ENCODE measurements at places on chromosomes 4 and X.

DNA sequence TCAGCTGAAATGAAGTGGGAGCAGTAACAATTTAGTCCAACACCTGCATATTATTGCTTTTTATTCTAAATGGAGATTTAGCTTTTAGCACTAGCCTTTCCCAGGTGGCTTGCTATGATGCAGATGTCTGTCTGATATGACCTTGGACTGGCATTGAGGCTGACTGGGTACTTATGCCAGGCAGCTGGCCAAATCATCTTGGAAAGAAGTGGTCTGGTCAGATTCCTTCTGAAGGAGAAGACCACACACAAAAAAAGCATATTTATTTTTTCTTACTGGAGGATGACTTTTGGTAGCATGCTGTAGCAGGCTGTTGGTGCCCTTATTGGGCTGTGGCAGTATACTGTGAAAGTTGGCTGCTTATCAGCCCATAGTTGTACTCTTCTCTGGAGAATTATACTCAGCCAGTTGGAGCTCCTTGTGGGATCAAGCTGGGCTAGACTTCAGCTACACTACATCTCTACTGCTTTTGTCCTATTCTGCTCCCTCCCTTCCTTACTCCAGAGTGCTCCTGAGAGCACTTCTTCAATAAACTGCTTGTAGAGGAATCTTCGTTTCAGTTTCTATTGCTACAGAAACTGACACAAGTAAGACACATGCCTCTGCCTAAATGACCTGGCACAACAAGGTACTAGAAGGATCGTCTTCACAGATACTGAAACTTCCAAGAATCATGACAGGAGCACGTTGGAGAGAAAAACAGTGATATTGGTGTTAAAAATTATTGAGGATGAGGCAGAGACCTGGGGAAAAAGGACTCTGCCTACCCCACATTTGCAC, 196.8 kb upstream of the RPS6KA3 start:
- DNase-seq = no peak

DNA sequence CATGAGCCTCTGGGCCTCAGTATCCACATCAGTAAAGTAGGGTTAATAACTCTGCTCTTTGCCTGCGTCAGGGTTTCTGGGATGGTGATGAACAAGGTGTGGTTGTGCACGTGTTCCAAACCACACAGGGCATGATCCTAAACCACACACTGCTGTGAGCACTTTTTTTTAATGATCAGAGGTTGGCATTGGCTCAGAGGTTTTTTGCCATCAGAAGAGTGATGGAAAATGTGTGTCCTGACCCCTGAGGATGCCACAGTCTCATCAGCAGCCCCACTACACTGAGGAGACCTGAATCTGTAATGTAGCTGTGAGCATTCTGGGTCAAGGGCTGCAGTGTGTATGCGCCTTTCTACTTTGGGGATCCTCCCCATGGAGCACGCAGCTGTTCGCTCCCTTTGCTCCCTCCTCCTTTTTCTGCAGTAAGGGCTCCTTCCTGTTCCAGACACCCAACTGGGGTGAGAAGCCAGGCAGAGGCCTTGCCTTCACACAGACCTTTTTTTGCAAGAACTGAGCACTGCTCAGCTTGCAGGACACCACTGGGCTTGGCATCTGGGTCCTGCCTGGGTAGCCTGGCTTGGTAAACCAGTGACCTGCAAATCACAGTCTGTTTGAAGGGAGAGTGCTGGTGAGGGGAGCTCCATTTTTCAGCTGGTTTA, 87.5 kb downstream of the MAMLD1 start:
- no peak for DNase-seq

- no peak for DNase-seq
Measured at GRCh38 chrX:16319929-16320328, 152.6 kb downstream of the MAGEB17 start.

GRCh38 chrX:155143959-155144548, 72.2 kb upstream of the VBP1 start:
- no peak for DNase-seq

DNA sequence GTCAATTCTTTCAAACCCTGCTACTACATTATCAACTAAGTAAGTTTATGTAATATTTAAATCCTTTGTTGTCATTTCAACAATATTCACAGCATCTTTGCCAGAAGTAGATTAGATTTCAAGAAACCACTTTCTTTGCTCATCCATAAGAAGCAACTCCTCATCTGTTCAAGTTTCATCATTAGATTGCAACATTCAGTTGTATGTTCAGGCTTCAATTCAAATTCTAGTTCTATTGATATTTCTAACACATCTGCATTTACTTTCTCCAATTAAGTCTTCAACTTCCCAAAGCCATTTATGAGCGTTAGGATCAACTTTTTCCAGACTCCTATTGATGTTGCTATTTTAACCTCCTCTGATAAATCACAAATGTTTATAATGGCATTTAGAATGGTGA, 66.1 kb downstream of the BMP3 start:
- DNase-seq = no peak

- no peak for DNase-seq
Measured at GRCh38 chr4:180058691-180059215, 2184.4 kb upstream of the TENM3 start.

DNA sequence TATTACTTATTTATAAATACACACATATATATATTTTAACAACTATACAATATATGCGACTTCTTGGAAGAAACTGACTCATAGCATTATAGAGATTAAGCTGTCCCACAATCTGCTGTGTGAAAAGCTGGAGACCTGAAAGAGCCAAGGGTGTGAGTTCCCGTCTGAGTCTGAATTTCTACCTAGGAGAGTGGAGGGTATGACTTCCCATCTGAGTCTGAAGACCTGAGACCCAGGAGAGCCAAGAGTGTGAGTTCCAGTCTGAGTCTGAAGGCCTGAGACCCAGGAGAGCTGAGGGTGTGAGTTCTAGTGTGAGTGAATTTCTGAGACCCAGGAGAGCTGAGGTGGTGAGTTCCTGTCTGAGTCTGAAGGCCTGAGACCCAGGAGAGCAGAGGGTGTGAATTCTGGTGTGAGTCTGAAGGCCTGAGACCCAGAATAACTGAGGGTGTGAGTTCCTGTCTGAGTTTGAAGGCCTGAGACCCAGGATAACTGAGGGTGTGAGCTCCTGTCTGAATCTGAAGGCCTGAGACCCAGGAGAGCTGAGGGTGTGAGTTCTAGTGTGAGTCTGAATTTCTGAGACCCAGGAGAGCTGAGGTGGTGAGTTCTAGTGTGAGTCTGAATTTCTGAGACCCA, 8.9 kb upstream of the P2RY8 start:
- no peak for DNase-seq

GRCh38 chr4:1253831-1254230, 4.9 kb upstream of the CTBP1 start:
- DNase-seq = no peak

- DNase-seq = no peak
Measured at GRCh38 chrX:107204068-107204605, 2.1 kb downstream of the NUP62CL start.

- DNase-seq = no peak
Measured at GRCh38 chr4:105389167-105389566, 84.7 kb downstream of the PPA2 start.

DNA sequence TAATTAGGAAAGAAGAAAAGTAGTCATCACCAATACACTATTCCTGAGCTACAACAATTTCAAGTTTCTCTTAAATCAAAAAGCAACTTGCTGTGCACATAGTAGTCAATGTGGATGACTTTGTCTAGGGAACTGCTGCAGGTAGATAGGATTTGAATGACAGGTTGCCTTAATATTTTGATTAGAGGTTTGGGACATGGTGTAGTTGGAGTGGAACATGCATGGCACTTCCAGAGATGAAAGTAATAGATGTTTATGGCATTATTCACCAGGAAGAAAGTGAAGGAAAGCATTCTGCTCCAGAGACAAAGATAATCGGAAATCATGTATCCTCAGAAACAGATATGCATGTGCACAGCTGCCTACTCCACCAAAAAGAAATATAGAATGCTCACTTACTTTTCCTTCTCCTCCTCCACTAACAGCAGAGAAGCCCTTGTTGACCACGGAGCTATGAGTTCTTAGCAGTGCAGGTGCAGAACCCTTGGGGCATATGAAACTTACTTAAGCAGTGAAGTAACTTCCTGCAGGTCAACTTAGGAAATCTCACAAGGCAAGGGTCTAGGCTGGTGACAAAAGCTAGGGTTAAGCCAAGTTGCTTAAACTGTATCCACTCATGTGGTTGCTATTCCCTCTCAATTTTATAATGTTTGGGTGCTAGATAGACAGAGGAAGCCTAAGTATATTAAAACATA, 390.8 kb downstream of the HNRNPD start:
- DNase-seq = no peak

DNA sequence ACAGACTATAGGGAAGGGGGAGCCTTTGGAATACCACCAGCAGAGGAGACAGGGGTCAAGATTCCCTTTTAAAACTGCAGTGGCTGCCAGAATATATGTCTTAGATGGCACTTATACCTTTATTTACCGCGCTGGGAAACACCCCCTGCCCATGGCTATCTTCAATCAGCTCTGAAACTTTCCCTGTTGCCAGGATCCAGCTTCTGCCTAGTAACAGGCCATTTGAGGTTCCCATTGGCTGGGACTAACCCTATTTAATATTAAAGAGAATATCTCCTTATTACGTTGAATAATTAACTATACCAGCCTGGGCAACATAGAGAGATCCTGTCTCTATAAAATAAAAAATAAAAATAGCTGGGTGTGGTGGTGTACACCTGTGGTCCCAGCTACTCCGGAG, 23.8 kb downstream of the SOWAHB start:
- no peak for DNase-seq

GRCh38 chr4:167906851-167907250, 185.5 kb upstream of the ANXA10 start:
- DNase-seq = no peak

- no peak for DNase-seq
Measured at GRCh38 chr4:95694411-95694810, 145.5 kb upstream of the PDHA2 start.

DNA sequence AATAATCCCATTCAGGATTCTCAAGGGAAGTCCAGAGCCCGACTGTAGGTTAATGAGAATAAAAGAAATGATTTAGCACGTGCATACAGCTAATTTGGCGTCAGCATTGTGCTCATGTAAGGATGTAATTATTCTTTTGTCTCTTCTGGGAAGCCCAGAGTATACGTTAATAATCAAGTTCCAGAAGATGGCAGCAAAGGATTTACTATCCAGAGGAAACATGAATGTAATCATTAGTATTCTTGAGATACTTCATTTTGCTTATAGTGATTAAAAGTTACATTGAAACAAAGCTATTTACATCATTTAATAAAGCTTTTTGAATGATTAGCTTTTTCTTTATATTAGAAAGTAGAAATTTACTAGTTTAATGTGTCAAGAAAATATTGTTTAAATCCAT, 27.1 kb upstream of the MAP9 start:
- DNase-seq = no peak

GRCh38 chr4:150849016-150849415, 166.1 kb downstream of the LRBA start:
- no peak for DNase-seq

DNA sequence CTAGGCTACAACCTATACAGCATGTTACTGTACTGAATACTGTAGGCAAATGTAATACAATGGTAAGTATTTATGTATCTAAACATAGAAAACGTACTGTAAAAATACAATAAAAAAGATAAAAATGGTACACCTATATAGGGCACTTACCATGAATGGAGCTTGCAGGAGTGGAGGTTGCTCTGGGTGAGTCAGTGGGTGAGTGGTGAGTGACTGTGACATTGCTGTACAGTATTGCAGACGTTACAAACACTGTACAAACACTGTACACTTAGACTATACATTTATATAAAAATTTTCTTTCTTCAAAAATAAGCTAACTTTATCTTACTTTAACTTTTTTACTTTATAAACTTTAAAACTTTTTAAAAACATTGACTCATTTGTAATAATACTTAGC, 190.3 kb upstream of the NR3C2 start:
- DNase-seq = no peak

DNA sequence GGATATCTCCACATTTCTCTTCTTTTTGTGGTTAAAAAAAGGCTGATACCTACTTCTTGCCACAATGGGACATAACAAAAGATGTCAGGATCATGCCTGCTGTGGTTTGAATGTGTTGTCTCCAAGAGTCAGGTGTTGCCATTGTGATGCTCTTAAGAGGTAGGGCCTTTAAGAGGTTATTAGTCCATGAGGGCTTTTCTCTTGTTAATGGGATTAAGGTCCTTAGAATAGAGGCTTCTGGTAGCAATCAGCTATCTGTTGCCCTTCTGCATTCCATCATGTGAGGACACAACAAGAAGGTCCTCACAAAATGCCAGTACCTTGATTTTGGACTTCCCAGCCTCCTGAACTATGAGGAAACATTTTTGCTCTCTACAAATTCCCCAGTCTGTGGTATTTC, 191.4 kb downstream of the GBA3 start:
- DNase-seq = no peak

GRCh38 chr4:89757154-89757719, 79.7 kb downstream of the SNCA start:
- no peak for DNase-seq

DNA sequence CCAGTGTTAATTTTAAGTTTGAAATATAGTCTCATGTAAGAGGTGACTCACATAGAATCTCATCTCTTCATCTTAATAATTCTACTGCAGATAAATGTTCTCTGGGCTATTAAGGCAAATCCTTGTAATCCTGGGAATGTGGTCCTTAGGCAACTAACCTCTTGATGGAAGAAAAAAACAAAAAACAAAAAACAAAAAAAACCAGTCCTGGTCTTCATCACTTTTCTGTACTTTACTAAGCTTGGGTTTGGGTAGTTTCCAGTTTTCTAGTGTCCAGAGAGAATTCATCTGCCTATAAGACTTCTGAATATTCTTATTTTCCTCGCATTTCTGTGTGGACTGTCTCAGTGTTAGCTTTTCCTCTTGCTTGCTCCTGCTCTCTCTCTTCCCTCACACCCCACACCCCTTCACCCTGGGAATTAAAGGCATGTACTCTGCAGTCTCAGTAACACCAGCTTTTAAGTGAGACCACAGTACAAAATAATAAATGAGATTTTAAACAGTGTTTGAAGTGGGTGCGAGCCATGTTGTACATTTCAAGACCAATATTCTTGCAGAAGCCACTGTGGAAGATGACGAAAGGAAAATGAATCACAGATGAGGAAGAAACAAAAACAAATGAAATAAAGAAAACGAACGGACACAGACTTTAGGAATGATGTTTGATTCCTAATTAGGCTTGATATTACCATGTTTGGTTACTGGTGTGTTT, 51.7 kb downstream of the HAND2 start:
- no peak for DNase-seq

GRCh38 chr4:173088144-173088543, 80.5 kb upstream of the GALNT7 start:
- DNase-seq = no peak

DNA sequence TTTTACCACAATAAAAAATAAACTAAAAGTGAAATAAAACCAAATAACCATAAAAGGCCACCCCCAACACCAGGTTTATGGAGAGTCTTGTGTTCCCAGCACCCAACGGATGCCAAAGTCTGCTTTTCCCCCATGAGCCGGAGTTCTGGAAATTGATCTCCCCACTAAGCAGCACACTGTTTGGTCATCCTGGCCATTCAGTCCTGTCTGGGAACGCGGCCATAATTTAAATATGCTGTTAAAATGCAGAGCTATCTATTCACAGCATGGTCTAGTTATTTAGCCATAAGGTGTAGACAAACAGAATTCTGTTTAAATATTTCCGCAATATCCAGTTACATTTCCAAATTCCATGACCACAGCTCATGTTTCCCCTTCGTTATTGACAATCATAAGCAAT, 129.6 kb upstream of the TBL1X start:
- no peak for DNase-seq

- DNase-seq = no peak
Measured at GRCh38 chr4:183080372-183081115, 18.5 kb upstream of the WWC2 start.
